ENCODE measurements at places on chromosomes 11 and 22.
A peak's percentile ranks its signal among the peaks of the same experiment; 100 is the strongest.

- no peak for ATAC-seq
Measured at GRCh38 chr11:6650980-6651379, 4.6 kb downstream of the DCHS1 start.

- ATAC-seq: no peak
Measured at GRCh38 chr22:35505399-35506258, 35.0 kb upstream of the RASD2 start.

GRCh38 chr22:26592421-26592891 lies 2.5 kb upstream of the TPST2 start:
- no peak for ATAC-seq

DNA sequence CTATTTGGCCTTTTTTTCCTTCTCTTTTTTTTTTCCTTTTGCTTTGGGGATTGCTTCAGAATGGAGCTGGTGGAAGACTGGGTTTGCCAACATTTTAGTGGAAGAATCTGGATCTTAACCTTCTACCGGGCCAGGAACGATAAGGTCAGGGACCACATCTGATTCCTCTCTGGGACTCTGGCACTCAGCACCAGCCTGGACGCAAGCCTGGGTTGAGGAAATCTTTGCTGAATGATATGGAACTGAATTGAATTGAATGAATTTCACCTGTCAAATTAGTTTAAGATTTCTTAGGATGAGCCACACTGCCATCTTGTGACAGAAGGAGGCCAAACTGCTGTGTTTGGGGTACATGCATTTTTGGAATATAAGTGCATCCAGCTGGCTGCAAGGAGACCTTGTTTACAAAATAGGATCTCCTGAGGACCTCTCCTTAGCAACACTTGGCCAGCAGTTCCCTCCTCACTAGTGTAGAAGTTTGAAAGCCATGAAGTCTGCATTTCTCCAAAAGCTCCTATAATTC lies 30.4 kb downstream of the TPBGL start:
- no peak for ATAC-seq

DNA sequence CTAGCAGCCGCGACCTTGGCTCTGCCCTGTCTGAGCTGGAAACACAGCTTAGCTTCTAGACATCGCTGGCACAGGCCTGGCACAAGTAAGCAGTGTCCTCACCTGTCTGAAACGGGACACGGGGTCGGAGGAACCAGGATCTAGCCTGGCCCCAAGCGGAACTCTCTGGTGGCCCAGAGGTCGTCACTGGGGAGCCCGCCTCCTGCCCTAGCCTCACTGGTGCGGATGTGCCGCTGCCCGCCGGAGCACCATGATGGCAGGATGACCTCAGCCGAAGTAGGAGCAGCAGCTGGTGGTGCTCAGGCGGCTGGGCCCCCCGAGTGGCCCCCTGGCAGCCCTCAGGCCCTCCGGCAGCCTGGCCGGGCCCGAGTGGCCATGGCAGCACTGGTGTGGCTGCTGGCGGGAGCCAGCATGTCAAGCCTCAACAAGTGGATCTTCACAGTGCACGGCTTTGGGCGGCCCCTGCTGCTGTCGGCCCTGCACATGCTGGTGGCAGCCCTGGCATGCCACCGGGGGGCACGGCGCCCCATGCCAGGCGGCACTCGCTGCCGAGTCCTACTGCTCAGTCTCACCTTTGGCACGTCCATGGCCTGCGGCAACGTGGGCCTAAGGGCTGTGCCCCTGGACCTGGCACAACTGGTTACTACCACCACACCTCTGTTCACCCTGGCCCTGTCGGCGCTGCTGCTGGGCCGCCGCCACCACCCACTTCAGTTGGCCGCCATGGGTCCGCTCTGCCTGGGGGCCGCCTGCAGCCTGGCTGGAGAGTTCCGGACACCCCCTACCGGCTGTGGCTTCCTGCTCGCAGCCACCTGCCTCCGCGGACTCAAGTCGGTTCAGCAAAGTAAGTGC lies 871 bp downstream of the SLC35E4 start:
- peak; percentile 4 for ATAC-seq

GRCh38 chr22:47327241-47327640 lies 564.8 kb downstream of the TBC1D22A start:
- no peak for ATAC-seq

- ATAC-seq: no peak
Measured at GRCh38 chr11:93838967-93839366, 11.5 kb downstream of the VSTM5 start.

DNA sequence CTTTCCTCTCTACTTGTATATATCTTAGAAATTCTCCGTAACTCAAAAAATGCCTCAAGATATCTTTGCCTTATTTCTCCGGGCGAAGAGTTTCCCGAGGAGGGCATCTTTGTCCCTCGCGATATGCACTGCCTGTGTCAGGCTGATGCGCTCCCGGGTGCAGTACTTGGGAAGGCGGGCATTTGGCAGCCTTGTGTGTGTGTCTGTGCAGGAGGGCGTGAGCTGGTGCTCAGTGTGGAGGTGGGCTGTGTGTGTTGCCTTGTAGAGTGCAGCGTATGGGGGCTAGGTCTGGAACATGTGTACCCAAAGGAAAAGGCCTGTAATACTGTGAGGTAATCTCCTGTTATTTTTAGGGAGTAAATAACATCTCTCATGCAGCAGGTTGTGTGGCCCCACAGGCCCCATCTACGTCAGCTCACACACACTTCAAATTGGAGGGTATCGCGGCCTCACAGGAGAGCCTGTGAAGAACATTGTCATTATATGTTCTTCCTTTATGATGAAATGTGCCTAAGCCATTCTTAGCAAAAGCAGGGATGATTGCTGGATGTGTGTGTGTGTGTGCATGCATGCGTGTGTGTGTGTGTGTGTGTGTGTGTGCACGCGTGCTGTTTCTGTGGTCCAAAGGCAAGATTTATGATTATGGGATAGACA lies 77.5 kb downstream of the KCNJ1 start:
- ATAC-seq: peak; percentile 30

DNA sequence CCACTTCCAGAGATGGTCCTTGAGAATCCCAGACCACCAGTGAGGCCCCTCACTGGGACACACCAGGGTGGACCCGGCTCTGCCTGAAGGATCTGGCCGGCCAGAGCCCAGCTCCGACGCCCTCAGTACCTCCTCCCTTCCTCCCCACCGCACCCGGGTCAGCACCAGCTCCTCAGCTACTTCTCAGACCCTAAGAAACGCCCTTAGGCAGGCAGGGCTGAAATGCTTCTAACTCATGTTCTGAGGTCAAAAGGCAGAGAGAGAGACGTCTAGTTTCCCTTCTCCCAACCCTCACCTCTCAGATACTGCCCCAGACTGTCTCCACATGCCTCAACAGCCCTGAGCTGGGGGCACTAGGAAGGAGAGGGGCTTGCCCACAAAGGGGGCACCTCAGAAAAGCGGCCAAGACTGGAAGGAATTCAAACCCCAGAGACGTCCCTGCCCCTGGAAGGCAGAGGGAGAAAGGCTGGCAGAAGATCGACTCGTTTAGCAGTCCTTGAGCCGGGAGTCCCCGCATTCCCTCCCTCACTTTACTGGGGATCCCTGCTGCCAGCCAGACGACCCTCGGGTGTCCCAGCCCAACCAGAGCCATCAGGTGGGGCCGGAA lies 539 bp downstream of the USH1C start:
- ATAC-seq: no peak

Data from SK-N-SH treated with all-trans-retinoic acid at 6 μM for 48 hours (cell line).